Body of pancreas (tissue), 4 donors: ENCODE measurements at places on chromosomes 3 and 15. TPM values are rescaled to one million over a fixed set of nuclear protein-coding genes. Genes with fewer than 3 reads are reported as not detected.

GRCh38 chr3:54191220-54191619, 68.9 kb downstream of the CACNA2D3 start:
- no peak for DNase-seq

DNA sequence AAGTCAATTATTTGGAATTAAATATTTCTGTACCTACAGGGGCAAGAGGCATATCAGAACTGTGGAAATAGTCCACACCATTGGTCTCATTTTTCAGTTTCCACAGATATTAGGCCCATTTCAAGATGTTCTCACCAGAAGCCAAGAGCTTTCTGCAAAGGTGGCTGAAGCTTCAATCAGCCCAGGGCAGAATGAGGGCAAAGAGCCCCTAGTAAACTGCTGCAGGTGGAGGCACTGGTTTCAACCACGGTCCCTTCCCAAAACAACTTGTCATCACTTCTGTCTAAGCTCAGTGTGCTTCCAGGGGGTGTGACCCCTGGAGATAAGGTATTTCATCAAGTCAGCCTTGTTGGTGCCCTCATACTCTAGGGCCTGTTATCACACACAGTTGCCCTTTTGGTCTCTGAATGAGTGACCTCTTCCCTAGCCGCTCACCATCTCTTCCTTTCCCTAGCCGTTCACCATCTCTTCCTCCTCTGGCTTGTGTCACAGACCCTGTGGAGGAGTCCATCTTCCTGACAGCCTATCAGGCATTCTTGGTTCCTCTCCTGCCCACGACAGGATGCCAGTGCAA, 21.2 kb downstream of the IL17RD start:
- no peak for DNase-seq

The CXCR6 gene
- not detected for total RNA-seq

DNA sequence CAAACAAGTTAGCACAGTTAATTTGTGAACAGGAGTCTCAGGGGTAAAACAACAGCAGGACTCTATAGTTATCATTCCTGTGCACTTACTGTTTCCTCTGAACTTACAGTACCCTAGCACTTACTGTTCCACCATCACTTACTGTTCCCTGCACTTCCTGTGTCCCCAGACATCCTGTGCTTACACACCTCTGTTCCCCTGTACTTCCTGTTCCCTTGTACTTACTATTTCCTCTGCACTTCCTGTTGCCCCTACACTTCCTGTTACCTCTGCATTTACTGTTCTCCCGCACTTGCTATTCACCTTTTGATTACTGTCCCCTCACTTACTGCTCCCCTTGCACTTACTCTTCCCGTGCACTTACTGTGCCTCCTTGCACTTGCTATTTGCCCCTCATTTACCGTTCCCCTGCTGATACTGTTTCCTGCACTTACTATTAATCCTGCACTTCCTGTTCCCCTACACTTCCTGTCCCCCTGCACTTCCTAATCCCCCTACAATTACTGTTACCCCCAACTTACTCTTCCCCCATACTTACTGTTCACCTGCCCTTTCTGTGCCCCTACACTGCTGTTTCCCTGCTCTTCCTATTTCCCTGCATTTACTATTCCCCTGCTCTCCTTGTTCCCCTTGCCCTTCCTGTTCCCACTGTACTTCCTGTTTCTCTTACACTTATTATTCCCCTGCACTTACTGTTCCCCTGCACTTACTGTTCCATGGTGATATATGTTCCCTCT, 30.3 kb downstream of the TPRA1 start:
- no peak for DNase-seq

DNA sequence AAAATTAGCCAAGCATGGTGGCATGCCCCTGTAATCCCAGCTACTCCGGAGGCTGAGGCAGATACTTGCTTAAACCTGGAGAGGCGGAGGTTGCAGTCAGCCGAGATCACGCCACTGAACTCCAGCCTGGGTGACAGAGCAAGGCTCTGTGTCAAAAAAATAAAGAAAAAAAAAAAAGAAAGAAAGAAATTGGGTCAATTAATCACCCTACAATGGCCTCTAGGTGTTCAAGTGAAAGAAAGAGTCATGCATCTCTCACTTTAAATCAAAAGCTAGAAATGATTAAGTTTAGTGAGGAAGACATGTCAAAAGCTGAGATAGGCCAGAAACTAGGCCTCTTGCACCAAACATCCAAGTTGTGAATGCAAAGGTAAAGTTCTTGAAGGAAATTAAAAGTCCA, 44.9 kb upstream of the GSK3B start:
- no peak for DNase-seq

GRCh38 chr3:40925231-40925630, 274.1 kb upstream of the CTNNB1 start:
- DNase-seq: no peak

- DNase-seq: peak; percentile 81
Observed at GRCh38 chr15:80776420-80777045, 2.6 kb upstream of the CEMIP start.
